ENCODE measurements at places on chromosomes 1 and 21.
A peak's percentile ranks its signal among the peaks of the same experiment; 100 is the strongest.

DNA sequence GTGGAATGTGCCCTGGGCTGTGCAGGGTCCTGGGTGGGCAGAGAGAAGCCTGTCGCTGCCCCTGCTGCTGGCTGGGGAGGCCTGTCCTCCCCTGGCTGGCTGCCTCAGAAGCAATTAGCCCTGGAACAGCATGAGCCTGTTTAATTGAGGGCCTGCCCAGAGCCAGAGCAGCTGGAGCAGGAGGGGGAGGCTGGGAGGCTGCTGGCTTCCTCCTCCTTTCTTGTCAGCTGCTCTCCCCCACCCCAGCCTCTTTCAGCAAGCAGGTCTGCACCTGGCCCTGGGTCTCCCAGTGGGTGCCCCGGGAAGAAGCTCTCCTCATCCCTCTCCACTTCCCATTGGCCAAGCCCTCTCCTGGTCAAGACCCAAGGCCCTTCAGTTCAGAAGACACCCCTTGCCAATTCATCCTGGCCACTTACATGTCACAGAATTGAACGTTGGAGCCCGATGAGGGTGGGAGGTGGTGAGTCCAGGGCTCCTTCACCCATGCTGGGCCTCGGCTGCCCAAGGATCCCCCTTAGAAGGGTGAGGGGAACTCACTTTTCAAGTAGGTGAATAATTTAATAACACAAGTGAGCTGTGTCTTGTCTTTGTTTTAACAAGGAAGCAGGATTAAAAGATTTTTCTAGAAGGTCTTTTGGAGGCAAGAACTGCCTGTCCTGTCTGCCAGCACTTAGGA is 13.2 kb downstream of the AMPD2 start:
- DNase-seq: no peak

DNA sequence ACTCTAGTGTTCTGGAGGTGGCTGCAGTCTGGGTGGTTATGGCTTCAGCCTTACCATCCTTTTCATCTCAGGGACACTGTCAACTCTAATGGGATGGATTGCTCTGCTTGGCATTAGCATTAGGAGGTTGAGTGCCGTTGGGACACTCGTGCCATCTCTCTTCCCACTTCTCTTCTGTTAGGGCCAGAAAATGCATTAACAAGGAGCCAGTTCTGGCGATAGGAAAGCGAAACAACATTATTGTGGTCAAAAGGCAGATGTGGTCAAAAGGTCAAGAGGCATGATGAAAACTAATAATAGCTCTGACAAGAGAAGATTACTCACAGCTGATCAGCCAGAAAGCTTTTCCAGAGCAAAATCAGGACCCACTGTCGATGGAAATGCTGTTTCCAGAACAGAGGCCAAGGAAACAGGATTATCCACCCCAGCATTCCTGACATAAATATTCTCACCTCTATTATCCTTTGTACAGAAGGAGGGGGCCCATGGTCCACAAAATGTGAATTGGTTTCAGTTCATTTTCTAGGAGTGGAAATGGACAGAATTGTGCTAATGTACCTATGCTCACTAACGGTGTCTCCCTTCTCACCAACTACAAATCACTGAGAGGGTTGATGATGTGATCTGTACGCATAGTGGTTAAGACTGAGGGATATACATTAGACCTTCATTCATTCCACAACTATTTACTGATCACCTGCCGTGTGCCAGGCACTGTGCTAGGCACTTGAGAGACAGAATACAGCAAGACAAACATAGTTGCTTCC is 72.0 kb downstream of the ST6GALNAC5 start:
- peak; percentile 4 for DNase-seq

DNA sequence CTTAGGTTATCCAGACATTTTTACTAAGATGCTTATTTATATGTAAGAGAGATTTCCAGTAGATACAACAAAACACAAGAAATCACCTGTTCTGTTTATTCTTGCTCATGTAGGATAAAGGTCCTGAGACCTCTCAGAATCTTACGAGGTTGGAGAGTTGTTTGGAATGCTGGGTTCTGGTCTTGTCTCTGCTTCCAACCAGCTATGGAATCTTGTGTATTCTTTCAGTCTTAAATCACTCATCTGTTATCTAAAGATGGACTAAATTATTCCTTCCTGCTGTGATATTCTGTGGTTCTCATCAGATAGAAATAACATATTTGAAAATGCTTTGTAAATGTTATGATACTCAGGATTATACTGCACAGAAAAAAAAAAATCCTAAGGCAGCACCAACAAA is 21.3 kb downstream of the GNAT2 start:
- DNase-seq: no peak

DNA sequence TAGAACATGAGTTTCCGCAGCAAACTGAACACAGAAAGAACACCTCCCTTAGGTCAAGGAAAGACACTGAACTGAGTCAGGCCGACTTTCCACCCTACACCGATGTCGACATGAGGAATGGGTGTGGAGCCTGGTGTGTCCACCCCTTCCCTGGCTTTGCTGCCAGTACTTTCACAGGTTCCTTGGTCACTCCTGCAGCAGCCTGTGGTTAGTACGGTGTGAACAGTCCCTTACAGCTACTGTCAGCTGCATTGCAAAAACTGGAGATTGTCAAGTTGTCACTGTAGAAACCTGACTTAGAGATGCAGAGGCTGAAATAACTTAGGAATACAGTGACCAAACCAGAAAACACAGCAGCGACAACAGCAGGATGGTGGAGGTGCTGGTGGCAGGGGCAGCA is 7.1 kb downstream of the PGLYRP3 start:
- no peak for DNase-seq

DNA sequence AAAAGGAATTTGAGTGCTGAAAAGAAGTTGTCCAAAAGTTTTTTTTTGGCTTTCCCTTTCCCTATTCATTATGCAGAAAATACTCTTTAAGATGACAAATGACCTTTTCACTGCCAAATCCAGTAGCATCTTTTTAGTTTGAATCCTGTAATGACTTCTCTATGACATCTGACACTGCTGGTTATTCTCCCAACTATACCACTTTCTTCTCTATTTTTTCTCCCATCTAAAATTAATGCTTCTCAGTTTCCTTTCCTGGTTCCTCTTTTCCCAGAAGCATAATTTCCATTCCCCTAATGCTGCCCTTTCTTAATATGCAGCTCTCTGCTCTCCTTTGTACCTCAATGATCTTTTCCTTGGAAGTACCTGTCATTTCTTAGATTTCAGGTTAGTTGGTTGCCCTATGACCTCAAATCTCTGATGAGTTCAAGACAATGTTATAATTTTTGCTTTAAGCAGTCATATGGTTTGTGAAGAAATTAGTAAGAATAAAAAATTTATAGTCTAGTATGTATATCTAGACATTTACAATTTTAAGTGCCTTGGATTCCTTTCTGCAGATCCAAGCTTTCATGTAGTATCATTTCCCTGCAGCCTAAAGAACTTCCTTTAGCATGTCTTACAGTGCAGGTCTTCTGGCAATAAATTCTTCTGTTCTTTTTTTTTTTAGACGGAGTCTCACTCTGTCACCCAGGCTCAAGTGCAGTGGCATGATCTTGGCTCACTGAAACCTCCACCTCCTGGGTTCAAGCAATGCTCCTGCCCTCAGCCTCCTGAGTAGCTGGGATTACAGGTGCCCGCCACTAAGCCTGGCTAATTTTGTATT is 150.8 kb downstream of the CDC42BPA start:
- no peak for DNase-seq

DNA sequence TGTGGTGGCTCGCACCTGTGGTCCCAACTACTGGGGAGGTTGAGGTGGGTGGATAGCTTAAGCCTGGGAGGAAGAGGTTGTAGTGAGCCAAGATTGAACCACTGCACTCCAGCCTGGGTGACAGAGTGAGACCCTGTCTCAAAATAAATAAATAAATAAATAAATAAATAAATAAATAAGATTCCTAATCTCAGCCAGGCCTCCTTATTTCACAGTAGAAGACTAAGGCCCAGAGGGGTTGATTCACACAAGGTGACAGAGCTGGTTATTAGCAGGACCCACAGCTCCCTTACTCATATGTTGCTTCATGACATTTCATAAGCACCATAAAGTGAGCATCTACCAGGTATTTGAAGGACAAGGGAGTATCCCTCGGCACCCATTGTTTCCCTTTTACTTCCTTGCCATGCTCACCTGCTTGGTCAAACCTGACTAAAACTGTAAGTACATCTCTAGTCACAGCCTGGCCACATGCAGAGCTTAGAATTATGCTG is 32.7 kb downstream of the ALG14 start:
- no peak for DNase-seq

- no peak for DNase-seq
These were observed 72.8 kb downstream of the PRDM16 start for GRCh38 chr1:3141836-3142235.

- no peak for DNase-seq
These were observed 38.3 kb downstream of the PHC2 start for GRCh38 chr1:33392639-33393038.

DNA sequence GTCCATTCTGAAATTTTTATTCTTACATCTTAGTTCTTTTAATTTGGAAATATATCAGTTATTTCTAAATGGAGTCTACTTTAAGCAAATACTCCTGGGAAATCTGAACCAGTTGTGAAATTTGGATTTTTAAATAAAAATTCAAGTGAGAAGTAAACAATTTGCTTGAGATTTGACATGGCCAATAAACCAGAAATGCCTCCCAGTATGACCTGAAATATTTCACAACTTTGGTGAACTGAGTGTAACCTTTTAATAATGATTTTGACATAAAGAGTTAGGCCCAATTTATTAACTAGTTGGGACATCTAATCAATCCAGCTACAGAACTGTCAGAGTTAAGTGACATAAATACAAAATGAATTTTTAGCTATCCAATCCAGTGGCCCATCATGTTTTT is 192.0 kb downstream of the ZC3H11B start:
- DNase-seq: no peak

DNA sequence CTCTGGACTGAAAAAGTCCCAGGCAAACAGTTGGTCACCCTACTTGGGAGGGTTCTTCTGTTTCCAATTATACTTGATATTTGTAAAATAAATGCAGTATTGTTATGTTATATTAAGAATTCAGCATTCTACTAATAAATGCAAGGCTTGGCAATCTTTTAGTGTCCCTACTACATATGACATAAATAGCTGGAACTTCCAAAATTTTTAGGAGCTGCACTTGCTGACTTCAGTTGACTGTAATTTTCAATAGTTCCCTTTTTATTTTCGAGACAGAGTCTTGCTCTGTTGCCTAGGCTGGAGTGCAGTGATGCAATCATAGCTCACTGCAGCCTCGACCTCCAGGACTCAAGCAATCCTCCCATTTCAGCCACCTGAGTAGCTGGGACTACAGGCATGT is 20.0 kb downstream of the FOXD3 start:
- DNase-seq: no peak

DNA sequence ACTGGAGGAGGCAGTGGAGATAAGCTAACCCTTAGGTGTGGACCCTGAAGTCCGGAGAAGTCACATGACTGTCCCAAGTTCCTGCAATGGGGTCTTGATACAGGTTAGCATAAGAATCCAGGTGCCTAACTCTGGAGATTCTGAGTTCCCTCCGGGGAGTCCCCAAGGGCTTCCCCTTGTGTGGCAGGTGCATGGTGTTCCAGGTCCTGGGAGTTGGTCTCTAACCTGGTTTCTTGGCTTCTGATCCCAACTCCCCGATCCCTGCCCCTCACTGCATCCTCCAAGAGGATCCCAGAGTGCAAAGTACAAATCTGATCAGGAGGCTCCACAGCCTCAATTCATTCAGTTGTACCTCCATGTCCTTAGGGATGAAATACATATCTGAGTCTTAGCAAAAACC is 9.3 kb upstream of the C8A start:
- DNase-seq: no peak

- DNase-seq: no peak
These were observed 176.2 kb downstream of the IGSF21 start for GRCh38 chr1:18283601-18284385.

DNA sequence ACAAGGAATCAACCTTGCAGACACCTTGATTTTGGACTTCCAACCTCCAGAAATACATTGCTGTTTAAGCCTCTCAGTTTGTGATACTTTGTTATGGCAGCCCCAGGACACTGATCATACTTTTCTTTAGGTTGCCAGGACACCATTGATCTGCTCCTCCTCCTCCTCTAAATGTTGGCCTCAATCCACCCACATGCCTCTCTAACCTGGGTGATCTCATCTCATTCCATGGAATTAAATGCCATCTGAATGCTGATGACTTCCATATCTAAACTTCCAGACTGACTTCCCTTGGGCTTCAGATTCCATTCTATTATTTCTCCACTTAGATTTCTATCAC is 7.4 kb upstream of the PPP1R15B start:
- no peak for DNase-seq

DNA sequence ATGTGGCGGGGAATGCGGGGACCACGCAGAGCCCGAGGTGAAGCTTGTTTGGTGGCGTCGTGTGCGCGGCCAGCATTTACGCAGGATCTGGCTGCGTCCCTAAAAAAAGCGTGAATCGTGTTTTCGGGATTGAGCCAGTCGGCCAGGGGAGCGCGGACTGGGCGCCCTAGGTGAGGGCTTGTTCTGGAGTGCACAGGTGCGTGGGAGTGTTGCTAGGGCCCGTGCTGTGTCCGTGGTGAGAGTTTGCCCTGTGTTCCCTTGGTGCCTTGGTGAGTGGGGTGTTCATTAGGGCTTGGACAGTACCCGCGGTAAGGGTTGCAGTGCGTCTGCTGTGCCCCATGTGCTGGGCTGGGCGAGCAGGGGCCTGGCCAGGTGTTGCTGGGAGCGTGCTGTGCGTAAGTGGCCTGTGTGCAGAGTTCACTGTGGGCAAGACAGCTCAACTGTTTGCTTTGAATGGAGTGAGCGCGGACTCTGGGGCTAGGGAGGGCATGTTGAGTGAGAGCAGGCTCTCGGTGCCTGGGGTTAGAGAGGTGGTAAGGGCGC is 673 bp downstream of the CD46 start:
- DNase-seq: no peak

GRCh38 chr1:4019606-4020331 is 119.7 kb upstream of the C1orf174 start:
- DNase-seq: no peak

- no peak for DNase-seq
These were observed 7.0 kb upstream of the ID3 start for GRCh38 chr1:23566304-23566703.

- no peak for DNase-seq
These were observed 115.5 kb upstream of the IRF2BP2 start for GRCh38 chr1:234725177-234726132.

GRCh38 chr1:183417772-183418491 is at the start of gene NMNAT2:
TSS of gene NMNAT2 (minus strand) at chr1:183418380. CDS start at chr1:183418267, 113 bp downstream.
- DNase-seq: no peak

- no peak for DNase-seq
These were observed 40.6 kb upstream of the CLIC4 start for GRCh38 chr1:24704411-24705259.

- DNase-seq: peak; percentile 40
These were observed 26.1 kb downstream of the CACNA1S start for GRCh38 chr1:201085902-201086735.

DNA sequence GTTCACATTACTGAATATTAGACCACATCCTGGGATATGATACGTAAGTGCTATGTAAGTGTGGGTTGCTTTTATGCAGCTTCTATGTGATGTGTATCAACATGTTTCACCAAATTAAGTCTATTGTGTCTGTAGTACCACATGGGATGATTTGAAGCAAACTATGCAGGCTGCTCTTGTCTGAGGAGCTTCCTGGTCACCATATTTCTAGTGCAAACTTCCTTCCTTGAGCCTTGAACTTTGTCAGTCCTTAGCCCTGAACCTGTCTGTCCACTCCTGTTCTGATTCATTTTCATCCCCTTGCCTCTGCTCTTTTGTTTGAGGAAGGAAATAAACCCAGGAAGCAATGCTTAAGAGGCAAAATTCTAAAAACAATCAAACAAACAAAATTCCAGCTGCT is 117.5 kb upstream of the VANGL1 start:
- DNase-seq: no peak

GRCh38 chr1:227828786-227829185 is 13.3 kb downstream of the PRSS38 start:
- no peak for DNase-seq

GRCh38 chr1:168340781-168341482 is 60.3 kb downstream of the TBX19 start:
- DNase-seq: no peak
